ENCODE measurements at places on chromosomes 5 and 9. TPM values are rescaled to one million over a fixed set of nuclear protein-coding genes. Genes with fewer than 3 reads are reported as not detected.

- no peaks in the 10 kb centered on the region for H3K27me3 ChIP-seq
- no peak for DNase-seq
- peaks cover 22% of the 10 kb centered on the region for H3K4me1 ChIP-seq
These were observed 7.6 kb upstream of the IRF1 start for GRCh38 chr5:132498152-132498551.

GRCh38 chr5:143986516-143987212 is 174.7 kb downstream of the HMHB1 start:
- H3K27me3 ChIP-seq: no peaks in the 10 kb centered on the region
- H3K4me3 ChIP-seq: no peak overlapping the region
- no peak for DNase-seq
- no peak overlapping the region for H3K27ac ChIP-seq
- H3K4me1 ChIP-seq: no peaks in the 10 kb centered on the region

DNA sequence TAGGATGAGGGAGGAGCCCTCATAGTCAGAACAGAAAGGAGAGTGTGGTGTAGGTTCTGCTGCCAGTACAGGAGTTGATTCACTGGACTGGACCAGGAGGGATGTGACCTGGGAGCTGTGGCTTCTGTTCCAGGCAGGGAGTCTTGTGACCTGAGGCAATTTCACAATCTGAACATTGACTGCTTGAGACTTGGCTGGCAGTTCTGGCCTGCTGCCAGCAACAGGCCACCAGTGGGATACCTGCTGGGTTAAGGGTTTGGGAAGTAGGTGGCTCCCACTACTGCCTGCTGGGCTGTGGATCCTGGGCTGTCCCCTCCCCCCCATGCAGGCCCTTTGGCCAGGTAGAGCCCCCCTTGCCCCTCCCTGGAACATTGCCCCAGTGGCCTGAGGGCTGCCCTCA is 268.6 kb upstream of the ARRDC3 start:
- no peaks in the 10 kb centered on the region for H3K4me1 ChIP-seq
- H3K27ac ChIP-seq: no peak overlapping the region
- DNase-seq: no peak
- no peak overlapping the region for H3K4me3 ChIP-seq

- no peaks in the 10 kb centered on the region for H3K27me3 ChIP-seq
- no peak overlapping the region for H3K27ac ChIP-seq
- DNase-seq: no peak
- no peaks in the 10 kb centered on the region for H3K4me1 ChIP-seq
- H3K4me3 ChIP-seq: no peak overlapping the region
- H3K36me3 ChIP-seq: no peaks in the 10 kb centered on the region
These were observed 398.1 kb downstream of the MAN2A1 start for GRCh38 chr5:110087829-110088228.

- no peak for DNase-seq
- no peaks in the 10 kb centered on the region for H3K36me3 ChIP-seq
- H3K4me1 ChIP-seq: no peaks in the 10 kb centered on the region
- H3K27ac ChIP-seq: no peak overlapping the region
- no peak overlapping the region for H3K4me3 ChIP-seq
These were observed 24.9 kb upstream of the SMU1 start for GRCh38 chr9:33101104-33101951.

The CTSL gene
- total RNA-seq: not detected
